ENCODE measurements at places on chromosomes 1 and 21.

DNA sequence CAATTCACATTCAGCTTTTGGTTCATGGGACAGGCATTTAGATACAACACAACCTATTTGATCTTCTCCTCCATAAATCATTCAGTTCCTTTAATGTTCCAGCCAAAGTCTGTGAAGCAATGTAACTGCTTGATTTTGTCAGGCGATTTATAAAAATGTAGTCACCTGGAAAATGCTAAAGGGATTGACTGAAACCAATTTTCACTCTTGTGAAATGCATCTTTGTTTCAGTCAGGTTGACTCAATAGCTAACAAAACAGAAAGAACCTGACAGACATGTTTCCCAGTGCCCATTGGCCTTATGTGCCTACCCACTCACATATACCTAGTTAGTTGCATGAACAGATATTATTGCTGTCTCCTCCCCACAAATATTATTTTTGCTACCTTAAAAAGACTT, 335.7 kb downstream of the CHRM3 start:
- DNase-seq, result no peak

- no peak for DNase-seq
Observed at GRCh38 chr21:38037416-38037815, 121.2 kb upstream of the KCNJ6 start.

DNA sequence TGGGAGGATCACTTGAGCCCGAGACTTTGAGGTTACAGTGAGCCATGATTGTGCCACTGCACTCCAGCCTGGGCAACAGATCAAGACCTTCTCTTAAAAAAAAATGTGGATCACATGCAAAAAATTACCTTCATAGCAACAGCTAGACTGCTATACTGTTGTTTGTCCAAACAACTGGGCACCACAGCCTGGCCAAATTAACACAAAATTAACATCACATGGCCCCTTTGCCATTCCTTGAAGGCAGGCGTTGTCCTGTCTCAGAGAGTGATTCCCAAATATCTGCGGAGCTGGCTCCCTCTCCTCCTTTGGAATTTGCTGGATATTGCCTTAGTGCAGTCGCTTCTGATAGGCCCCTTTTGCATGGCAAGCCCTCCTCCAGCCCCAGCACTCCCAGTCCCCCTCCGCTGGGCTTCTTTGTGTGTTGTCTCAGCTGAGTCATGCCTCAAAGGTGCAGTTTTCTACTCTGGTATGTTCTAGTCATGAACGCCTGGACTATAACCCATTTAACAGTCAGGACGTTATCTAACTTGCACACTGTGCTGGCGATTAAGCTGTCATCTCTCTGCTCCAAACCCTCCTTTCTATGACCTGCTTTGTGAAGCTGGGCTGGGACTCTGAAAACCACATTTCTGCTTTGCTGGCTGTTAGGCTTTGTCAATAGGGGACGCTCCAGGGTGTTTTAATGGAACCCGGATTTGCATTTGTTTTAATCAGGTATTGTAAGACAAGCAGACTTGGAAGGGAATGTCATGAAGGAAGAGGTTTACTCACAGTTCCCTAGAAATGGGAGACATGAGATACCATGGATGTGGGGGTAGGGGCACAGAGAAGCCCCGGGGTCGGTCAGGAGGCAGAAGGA, 20.1 kb upstream of the HPCAL4 start:
- DNase-seq, result no peak

GRCh38 chr1:6329396-6329795, 64.2 kb downstream of the ACOT7 start:
- no peak for DNase-seq

GRCh38 chr1:175687622-175688415, 55.6 kb downstream of the TNR start:
- no peak for DNase-seq

DNA sequence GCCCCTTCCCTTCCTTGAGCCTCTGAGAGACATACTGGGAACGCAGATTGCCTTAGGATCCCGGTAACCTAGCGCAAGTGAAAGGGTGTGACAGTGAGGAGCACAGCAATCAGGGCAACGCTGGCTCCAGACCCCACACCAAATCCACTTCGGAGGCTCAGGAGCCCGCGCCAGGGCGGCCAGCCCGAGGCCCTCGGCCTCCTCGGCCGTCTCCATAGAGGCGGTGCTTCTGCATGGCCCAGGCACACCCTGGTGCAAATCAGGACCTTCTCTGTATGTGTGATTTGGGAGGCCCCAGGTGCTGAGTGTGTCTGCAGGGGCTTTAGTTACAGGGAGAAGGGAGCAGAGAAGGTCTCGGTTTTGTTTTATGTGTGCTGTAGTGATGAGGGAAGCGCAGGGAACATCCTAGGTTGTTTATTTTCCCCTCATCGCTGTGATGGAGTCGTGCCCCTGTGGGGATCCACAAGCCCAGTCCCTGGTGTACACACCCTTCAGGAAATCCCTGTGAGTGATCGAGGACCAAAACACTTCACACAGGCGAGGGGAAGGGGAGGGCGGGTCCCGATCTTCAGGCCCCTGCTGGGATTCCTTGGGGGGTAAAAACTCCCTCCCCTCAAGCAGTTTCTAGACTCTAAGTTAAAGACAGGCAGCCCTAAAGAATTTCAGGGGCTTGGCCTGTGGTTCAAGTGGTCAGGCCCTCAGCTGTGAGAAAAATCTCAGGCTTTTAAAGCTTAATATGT, 9.4 kb downstream of the KIAA1614 start:
- no peak for DNase-seq

- DNase-seq, result no peak
Observed at GRCh38 chr1:84428235-84428634, 30.0 kb downstream of the DNASE2B start.

- no peak for DNase-seq
Observed at GRCh38 chr1:243336163-243336562, 80.3 kb downstream of the SDCCAG8 start.

- no peak for DNase-seq
Observed at GRCh38 chr1:102724741-102725140, 383.6 kb downstream of the COL11A1 start.

DNA sequence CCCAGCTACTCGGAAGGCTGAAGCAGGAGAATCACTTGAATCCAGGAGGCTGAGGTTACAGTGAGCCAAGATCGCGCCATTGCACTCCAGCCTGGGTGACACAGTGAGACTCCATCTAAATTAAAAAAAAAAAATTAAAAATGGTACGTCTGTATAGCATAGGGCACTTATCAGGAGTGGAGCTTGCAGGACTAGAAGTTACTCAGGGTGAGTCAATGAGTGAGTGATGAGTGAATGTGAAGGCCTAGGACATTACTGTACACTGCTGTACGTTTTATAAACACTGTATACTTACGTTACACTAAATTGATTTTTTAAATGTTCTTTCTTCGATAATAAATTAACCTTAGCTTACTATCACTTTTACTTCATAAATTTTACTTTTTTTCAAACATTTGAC, 183.6 kb downstream of the NR5A2 start:
- DNase-seq, result no peak

Measured in stimulated activated CD8-positive, alpha-beta memory T cell treated with anti-CD3 and anti-CD28 coated beads, Interleukin-7, amount 100 ng/mL, for 1 hour (primary cell).